ENCODE measurements at places on chromosomes 1 and 21. TPM values are rescaled to one million over a fixed set of nuclear protein-coding genes. Genes with fewer than 3 reads are reported as not detected.

DNA sequence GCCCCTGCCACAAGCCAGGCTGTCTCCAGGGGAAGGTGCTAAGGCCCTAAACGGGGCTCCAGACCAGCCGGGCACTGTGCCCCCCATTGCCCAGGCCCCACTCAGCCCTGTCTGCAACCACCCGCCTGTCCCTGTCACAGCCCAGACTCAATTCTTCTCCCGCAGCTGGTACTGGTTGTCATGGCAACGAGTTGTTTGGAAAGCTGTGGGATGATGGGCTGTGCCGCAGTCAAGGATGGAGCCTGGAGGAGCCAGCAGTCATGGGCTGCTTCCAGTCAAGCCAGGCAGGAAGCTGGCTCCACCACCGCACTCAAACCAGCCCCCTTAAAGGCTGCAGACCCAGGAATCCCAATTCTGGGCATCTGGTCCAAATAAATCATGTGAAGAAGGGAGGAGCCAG is 4.2 kb downstream of the SPOCD1 start:
- H3K27ac ChIP-seq: no peak overlapping the region
- H3K4me1 ChIP-seq: peaks cover 5% of the 10 kb centered on the region
- no peak for DNase-seq
- no peaks in the 10 kb centered on the region for H3K36me3 ChIP-seq
- H3K27me3 ChIP-seq: no peaks in the 10 kb centered on the region
- no peak overlapping the region for H3K4me3 ChIP-seq

- H3K4me3 ChIP-seq: no peak overlapping the region
- DNase-seq: no peak
- H3K4me1 ChIP-seq: no peaks in the 10 kb centered on the region
- no peak overlapping the region for H3K27ac ChIP-seq
- H3K36me3 ChIP-seq: no peaks in the 10 kb centered on the region
Observed at GRCh38 chr1:215417122-215417521, 150.0 kb upstream of the KCTD3 start.

DNA sequence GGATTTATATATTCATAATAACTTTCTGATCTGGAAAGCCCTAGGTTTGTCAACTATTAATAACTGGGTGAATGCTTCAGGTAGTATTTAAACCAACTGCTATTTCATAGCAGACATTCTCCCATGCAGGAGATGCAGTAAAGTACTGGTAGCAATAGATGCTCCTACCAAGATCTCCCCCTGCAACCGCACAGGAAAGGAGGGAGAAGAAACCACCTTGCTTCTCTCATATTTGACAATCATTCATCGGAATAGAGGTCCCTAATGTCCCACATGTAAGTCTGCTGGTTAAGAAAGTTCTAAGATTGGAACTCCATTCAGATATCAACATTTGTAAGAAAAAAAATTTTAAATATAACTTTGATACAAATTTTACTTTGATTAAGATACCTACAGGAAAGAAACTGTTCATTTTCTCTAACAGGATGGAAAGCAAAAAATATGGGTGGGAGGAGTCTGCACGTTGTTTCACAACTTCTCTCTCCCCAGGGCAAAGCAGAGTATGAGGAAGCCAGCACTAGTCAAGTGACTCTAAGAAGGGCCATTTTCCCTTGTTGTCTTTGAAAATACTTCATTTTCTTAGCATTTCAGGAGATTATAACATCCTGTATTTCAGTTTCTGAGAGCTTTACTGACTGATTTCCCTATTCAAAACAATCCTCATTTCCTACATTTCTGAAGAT is at the start of gene PYHIN1:
Gene PYHIN1, plus strand, starts transcription at position 498 of the 683 bp plus-strand sequence. CDS start 5,359 bp downstream, outside the sequence.
- no peak for DNase-seq
- no peak within 1 kb of the TSS for H3K4me3 ChIP-seq
- H3K36me3 ChIP-seq: no peaks in the 10 kb centered on the region
- H3K27ac ChIP-seq: no peak within 1 kb of the TSS
- no peaks in the 10 kb centered on the region for H3K27me3 ChIP-seq

GRCh38 chr1:41740630-41741239 is 178.0 kb downstream of the HIVEP3 start:
- H3K27ac ChIP-seq: no peak overlapping the region
- H3K4me3 ChIP-seq: no peak overlapping the region
- no peak for DNase-seq
- no peaks in the 10 kb centered on the region for H3K36me3 ChIP-seq
- H3K4me1 ChIP-seq: no peaks in the 10 kb centered on the region

GRCh38 chr1:65832296-65832695 is 39.6 kb downstream of the PDE4B start:
- no peak for DNase-seq
- H3K27ac ChIP-seq: no peak overlapping the region
- no peaks in the 10 kb centered on the region for H3K36me3 ChIP-seq

DNA sequence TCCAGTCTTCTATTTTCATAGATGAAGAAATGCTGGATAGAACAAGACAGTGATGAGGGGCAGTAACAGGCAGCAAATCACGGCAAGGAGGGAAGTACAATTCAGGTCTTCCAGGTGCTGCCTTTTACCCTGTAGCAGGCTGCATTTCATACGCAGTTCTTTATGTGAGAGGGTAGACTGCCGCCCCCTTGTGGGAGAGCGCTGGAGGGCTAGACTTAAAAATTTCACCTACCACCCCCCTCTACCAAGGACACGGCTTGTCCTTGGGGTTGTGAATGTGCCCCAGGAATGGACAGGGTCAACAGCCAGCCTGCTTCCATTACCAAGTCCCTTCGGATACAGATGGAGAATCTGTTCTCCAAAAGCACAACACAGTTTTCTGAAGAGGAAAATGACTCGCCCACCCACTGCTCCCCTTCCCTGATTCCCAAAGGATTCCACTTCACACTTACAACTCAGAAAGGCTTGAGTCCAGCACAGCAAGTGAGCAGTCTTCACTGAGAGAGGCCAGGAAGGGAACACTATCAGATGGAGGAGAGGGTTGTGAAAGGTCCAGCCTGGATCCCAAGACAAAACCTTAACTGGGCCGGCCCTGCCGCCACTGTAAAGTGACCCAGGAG is 7.4 kb downstream of the WDR77 start:
- H3K4me3 ChIP-seq: no peak overlapping the region
- H3K4me1 ChIP-seq: no peaks in the 10 kb centered on the region
- DNase-seq: peak; percentile 21
- H3K27me3 ChIP-seq: no peaks in the 10 kb centered on the region
- H3K36me3 ChIP-seq: peaks cover 64% of the 10 kb centered on the region
- no peak overlapping the region for H3K27ac ChIP-seq

- H3K27me3 ChIP-seq: no peaks in the 10 kb centered on the region
- H3K4me3 ChIP-seq: no peak overlapping the region
- no peak overlapping the region for H3K27ac ChIP-seq
- DNase-seq: no peak
Observed at GRCh38 chr1:9717193-9718005, 65.9 kb downstream of the PIK3CD start.

- H3K27ac ChIP-seq: no peak overlapping the region
- H3K4me3 ChIP-seq: no peak overlapping the region
- no peaks in the 10 kb centered on the region for H3K27me3 ChIP-seq
Observed at GRCh38 chr1:240337781-240338180, 246.1 kb downstream of the FMN2 start.

DNA sequence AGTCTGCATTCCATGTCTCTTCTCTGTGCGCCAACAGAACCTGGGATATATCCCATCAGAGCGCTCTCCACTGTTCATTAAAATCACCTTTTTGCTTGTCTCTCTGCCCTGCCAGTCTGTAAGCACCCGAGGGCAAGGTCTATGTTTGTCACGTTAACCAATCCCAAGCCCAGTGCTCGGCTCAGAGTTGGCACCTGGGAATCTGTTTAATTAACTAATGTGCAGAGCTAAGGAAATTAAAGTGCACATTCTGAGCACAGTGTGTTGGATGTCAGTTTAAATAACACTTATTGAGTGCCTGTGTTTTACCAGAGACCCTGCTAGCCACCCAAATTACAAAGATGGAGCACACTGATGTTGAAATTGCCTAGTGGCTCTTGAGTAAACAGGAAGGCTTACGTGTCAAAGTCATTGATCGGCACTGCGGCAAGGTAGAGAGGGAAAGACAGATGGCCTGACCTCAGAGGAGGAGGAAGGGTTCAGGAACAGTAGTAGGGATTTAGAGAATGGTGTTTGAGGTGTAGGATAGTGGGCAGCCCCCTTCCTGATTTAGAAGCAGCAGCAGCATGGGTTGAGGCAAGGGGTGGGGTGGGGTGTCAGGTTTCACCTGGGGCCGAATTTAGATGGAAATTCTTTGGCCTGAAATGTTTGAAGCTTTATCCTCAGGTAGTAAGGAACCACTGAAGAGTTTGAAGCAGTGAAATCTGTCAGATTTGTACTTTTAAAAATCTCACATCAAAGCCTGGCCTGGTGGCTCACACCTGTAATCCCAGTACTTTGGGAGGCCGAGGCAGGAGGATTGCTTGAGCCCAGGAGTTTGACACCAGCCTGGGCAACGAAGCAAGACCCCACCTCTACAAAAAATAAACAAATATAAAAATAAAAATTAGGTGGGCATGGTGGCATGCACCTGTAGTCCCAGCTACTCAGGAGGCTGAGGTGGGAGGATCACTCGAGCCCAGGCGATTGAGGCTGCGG is 7.7 kb downstream of the ARMH1 start:
- H3K27ac ChIP-seq: no peak overlapping the region
- no peak overlapping the region for H3K4me3 ChIP-seq
- no peak for DNase-seq
- no peaks in the 10 kb centered on the region for H3K27me3 ChIP-seq
- H3K36me3 ChIP-seq: no peaks in the 10 kb centered on the region
- H3K4me1 ChIP-seq: peaks cover 8% of the 10 kb centered on the region

- H3K4me1 ChIP-seq: no peaks in the 10 kb centered on the region
- no peaks in the 10 kb centered on the region for H3K27me3 ChIP-seq
- no peak overlapping the region for H3K4me3 ChIP-seq
- no peak for DNase-seq
Observed at GRCh38 chr21:33391656-33392055, 11.6 kb upstream of the IFNGR2 start.

- no peak overlapping the region for H3K4me3 ChIP-seq
- no peak for DNase-seq
- H3K4me1 ChIP-seq: no peaks in the 10 kb centered on the region
- H3K27ac ChIP-seq: no peak overlapping the region
- H3K27me3 ChIP-seq: peaks cover 38% of the 10 kb centered on the region
Observed at GRCh38 chr21:44630440-44630839, 3.5 kb downstream of the KRTAP10-9 start.

DNA sequence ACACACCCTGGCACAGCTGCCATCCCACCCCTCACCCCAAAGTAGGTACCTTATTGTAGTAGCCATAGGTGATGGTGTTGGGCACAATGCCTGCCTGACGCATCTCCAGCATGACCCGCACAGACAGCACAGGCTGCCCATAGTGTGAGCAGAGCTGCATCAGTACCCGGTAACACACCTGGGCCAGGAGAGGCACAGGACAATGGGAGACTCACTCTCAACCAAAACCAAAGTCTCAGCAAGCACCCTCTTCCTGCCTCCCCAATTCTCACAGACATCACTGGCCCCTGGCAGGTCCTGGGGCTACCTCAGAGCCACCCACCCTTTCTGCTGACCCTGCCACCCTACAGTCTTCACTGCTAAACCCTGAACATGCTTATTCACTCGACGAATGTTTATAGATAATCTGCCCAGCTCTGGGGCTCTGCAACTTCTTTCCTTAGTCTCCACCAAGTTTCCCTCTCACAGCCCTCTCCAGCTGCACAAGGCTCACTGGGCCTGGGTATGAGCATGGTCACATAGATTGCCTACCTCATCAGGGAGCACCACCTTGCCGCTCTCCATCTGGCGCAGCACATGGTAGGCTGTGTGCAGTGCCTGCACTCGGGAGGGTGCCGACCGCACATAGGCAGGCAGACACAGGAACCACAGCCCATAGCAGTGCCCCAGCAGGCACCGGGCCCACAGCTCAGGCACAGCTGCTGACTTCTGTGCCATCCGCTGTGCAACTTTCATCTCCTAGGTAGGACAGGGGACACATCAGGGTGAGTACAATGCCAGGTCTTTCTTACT is 10.3 kb downstream of the DENND4B start:
- no peaks in the 10 kb centered on the region for H3K4me1 ChIP-seq
- no peaks in the 10 kb centered on the region for H3K36me3 ChIP-seq
- DNase-seq: no peak
- no peak overlapping the region for H3K27ac ChIP-seq

GRCh38 chr1:167974698-167975097 is 37.8 kb upstream of the MPC2 start:
- peaks cover 31% of the 10 kb centered on the region for H3K36me3 ChIP-seq
- H3K4me1 ChIP-seq: no peaks in the 10 kb centered on the region
- no peak overlapping the region for H3K27ac ChIP-seq

DNA sequence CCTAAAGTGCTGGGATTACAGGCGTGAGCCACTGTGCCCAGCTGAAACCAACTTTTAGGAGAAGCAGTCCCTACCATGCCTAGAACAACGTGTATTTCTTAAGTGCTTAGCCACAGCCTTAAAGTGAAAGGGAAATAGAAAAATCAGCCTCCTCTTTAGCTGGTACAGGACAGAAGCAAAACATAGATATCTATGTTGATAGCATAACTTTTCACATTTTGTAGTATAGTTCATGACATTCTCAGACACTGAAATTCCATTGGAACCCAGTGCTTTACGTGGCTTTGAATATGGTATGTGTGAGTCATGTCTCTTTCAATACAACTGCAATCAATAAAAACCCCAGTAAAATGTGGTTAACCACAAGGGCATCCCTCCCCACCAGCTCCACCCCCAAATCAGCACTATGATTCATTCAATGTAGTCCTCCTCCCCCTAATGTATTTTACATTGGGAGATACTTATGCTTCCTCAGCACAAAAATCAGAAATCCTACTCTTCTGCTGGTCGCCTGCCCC is 32.1 kb downstream of the TGFB2 start:
- no peaks in the 10 kb centered on the region for H3K27me3 ChIP-seq
- peak overlapping the region; percentile 91 for H3K27ac ChIP-seq
- peak overlapping the region; percentile 36 for H3K4me3 ChIP-seq
- DNase-seq: peak; percentile 87
- 0 out of 2 replicates have a peak, but pooled peaks cover 6% of the 10 kb centered on the region for H3K36me3 ChIP-seq
- H3K4me1 ChIP-seq: peaks cover 80% of the 10 kb centered on the region

GRCh38 chr21:36477001-36477400 is 2.9 kb downstream of the CLDN14 start:
- H3K27ac ChIP-seq: no peak overlapping the region
- no peak for DNase-seq
- no peaks in the 10 kb centered on the region for H3K27me3 ChIP-seq

GRCh38 chr21:43195121-43196021 is 26.6 kb downstream of the CRYAA start:
- H3K27ac ChIP-seq: no peak overlapping the region
- H3K4me3 ChIP-seq: no peak overlapping the region
- no peak for DNase-seq
- H3K4me1 ChIP-seq: peaks cover 36% of the 10 kb centered on the region
- H3K27me3 ChIP-seq: no peaks in the 10 kb centered on the region

GRCh38 chr1:41661428-41662060 is 177.1 kb upstream of the EDN2 start:
- peaks cover 47% of the 10 kb centered on the region for H3K4me1 ChIP-seq
- no peaks in the 10 kb centered on the region for H3K36me3 ChIP-seq
- no peak for DNase-seq
- no peaks in the 10 kb centered on the region for H3K27me3 ChIP-seq
- H3K4me3 ChIP-seq: peak overlapping the region; percentile 81
- H3K27ac ChIP-seq: no peak overlapping the region

SELENBP1 gene
- total RNA-seq: 11.3 TPM

LYPD8 gene
- total RNA-seq: 1.4 TPM

SLC66A1 gene
- total RNA-seq: 15.1 TPM

CRNN gene
- total RNA-seq: not detected

TPTE gene
- not detected for total RNA-seq

VWA1 gene
- 56.6 TPM for total RNA-seq

NTRK1 gene
- total RNA-seq: not detected

Measured in PC-9 (cell line).